ENCODE measurements at places on chromosomes 3 and 15.

GRCh38 chr3:127371846-127372245, 84.0 kb upstream of the PRR20G start:
- no peak for DNase-seq

GRCh38 chr3:181694805-181695660, 16.7 kb upstream of the SOX2 start:
- DNase-seq: no peak

DNA sequence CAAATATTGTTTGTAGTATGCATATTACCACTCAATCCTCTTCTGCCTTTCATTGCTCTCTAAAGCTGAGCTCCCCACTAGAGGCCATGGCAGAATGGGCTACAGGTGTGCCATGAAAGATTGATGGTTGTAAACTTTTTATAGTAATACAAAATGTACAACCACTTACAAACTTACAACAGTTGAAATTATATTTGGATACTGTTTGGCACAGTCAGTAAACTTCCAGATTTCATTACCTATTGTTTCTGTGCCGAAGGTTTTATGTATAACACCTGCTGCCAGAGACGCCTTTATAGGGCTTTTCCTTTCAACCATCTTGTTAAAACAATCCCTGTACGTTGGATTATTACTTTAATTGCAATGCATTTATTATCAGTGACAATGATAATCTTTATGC, 7.0 kb downstream of the ROPN1 start:
- DNase-seq: no peak

DNA sequence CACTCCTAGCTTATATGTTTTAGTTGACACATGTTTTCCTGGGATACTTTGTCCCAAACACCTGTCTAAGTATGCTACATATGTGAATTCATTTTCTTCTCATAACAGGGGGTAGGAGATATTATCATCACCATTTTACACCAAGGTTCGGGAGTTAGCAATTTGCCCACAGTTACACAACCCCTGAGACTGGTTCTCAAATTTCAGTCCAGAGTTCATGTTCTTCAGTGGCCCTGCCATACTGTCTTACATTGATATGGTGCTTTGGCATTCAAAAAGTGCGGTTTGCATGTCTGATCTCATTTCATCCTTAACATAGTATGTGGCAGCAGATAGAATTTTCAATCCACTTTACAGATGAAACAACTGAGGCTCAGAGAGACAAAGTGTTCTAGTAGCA, 38.4 kb downstream of the ROBO2 start:
- no peak for DNase-seq

- no peak for DNase-seq
Measured at GRCh38 chr3:28188686-28189085, 52.7 kb upstream of the CMC1 start.

- no peak for DNase-seq
Measured at GRCh38 chr3:130702985-130703384, 43.6 kb downstream of the PIK3R4 start.

- DNase-seq: no peak
Measured at GRCh38 chr15:94582368-94582767, 351.0 kb downstream of the MCTP2 start.

DNA sequence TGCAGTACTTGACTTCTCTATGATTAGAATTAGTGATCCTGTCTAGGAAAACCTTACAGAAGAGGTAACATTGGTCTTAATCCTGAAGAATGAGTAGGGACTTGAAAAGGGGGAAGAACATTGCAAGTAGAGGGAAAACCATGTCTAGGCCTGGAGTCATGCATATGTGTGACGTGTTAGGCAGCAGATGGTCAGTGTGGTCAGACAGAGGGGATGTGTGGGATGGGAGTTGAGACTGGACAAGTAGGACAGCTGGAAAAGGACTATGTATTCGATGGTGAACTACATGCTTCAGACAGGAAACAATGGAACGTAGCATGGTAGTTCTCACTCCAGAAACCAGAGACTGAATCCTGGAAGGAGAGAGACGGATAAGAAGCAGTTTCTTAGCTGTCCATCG, 235.6 kb upstream of the LRTM1 start:
- no peak for DNase-seq

- DNase-seq: no peak
Measured at GRCh38 chr3:126704494-126705214, 614 bp downstream of the CHCHD6 start.

DNA sequence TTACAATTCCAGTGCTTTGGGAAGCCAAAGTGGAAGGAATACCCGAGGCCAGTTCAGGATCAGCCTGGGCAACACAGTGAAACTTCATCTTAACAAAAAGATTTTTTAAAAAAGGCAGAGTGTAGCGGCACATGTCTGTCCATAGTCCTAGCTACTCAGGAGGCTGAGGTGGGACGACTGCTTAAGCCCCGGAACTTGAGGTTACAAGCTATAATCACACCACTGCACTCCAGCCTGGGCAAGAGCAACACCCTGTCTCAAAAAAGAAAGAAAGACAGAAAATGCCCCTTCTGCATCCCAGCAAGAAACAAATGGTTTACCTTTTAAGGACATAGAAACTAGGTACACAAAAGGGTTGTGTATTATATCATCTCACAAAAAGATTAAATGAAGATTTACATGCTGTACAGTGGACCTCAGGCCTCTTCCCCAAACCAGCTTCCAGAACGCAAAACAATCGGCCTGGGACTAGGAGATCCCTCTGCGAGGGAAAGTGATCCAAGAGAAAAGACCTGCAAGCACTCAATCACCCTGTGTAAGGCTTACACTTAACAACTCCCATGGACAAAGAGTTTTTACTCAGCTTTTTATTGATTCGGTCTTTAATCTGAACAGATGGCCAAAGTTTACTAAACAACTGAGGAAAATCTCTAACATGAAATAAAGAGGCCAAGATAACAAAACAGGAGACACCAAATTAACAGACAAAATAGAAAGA, 21.2 kb downstream of the TFDP2 start:
- DNase-seq: no peak

GRCh38 chr3:57689367-57690053, 3.4 kb downstream of the DENND6A start:
- no peak for DNase-seq

- no peak for DNase-seq
Measured at GRCh38 chr3:10249833-10250232, 1.6 kb downstream of the TATDN2 start.

GRCh38 chr3:189652042-189652441, 20.9 kb downstream of the TP63 start:
- no peak for DNase-seq

- DNase-seq: no peak
Measured at GRCh38 chr3:15982667-15983196, 185.0 kb upstream of the ANKRD28 start.

DNA sequence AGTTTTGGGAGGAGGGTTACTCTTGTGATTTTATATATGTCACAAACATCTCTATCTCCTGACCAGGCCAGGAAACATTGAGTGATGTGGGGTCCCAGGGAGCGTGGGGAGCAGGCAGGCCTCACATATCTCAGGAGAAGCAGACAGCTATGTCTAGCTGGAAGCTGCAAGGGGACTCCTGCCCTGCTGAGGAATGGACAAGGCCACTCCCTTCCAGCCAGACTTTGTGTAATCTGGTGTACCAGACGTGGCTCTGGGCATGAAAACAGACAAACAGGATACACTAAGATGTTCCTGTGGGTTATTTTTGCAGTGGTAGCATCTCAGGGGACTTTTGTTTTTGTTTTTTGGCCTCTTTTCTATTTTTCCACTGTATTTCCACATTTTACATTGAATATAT, 23.2 kb downstream of the CYP8B1 start:
- no peak for DNase-seq

DNA sequence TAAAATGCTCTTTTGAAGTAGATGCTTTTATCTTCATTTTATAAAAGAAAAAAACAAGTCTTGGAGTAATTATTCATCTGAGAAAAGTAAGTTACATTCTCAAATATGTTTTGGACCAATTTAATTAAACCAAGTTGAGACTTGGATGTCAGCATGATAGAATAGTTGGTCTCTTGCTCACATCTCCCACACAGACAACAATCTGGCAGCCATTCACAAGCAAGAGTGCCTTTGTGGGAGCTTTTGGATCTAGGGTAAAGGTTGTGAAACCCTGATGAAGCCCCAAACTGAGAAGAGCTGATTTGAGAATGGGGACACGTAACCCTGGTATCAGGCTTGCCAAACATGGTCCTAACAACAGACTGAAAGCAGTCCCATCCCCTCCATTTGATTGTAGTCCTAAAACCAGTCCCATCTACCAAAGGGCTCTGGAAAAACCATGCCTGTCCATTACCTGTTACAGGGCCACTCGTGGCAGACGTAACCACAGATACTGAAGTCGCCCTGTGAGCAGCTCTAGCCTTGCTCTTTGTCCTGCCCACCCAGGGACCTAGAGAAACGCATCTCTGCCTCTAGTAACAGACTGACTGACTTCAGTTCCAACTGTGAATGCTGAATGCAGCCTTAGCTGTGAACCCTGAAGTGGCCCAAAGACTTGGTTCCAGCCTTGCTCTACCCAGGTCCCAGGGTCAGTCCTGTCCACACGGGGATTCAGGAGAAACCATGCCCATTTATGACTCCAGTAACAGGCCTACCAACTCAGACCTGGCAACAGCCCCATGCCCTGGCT, 145.5 kb upstream of the SYNPR start:
- no peak for DNase-seq

- DNase-seq: no peak
Measured at GRCh38 chr3:122754929-122755328, 38.7 kb downstream of the HSPBAP1 start.

GRCh38 chr3:122104515-122105194, 49.5 kb downstream of the CD86 start:
- no peak for DNase-seq

- no peak for DNase-seq
Measured at GRCh38 chr15:41936155-41936554, 36.2 kb downstream of the EHD4 start.

DNA sequence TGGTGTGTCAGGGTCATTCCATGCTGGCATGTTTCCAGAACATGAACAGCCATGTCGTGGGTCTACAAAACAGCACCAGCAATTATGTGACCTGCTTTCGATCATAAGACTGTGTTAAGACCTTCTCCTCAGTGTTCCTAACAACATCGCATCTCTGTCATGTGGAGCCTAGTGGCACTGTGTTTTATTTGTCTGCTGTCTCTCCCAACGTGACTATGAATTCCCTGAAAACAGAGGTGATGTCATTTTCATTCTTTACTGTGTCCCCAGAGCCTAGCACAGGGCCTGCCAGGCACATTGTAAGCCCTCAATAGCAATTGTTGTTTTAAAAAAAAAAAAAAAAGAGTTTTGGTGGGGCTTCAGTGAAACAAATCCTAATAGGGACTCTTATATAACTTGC, 94.2 kb upstream of the IL12A start:
- DNase-seq: no peak

- DNase-seq: no peak
Measured at GRCh38 chr3:168267179-168267578, 171.5 kb upstream of the GOLIM4 start.

GRCh38 chr15:67584157-67584556, 41.7 kb downstream of the MAP2K5 start:
- no peak for DNase-seq

- no peak for DNase-seq
Measured at GRCh38 chr15:43211224-43211735, 9.5 kb downstream of the EPB42 start.

DNA sequence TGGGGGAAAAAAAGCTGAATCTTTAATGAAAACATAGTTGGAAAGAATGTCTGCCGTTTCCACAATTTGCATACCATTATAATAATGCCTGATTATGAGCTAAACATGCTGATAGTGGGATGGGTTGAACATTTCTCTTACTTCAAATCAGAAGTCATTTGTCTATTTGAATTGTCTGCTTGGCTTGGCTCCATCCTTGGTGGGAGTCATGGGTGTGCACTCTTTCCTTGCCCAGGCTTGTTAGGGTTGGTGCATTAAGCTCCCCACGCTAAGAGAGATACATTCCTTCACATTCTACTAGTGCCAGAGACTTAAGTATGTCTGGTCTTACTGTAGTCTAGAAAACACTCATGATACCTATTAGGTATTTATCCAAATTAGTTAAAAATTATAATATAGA, 121.4 kb upstream of the RARB start:
- DNase-seq: no peak

DNA sequence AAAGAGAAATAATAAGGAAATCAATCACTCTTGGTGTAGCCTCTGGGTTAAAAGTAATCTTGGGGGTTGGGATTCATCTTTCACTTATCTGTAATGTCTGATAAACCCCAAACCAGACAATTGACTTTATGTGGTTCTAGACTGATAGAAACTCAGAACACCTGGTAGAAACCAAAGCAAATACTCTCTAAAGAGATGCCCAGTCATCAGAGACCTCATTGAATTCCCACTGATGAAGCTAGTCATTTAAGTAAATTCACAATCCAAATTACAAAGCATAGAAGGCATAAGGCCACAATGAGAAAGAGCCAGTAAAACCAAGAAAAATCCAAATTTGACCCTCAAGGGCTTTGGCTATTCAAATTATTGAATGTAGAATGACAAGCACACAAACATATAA, 250.6 kb downstream of the MBNL1 start:
- DNase-seq: no peak

- DNase-seq: no peak
Measured at GRCh38 chr15:38624244-38625205, 59.9 kb upstream of the RASGRP1 start.

- DNase-seq: no peak
Measured at GRCh38 chr15:65423976-65424679, 1.4 kb upstream of the IGDCC4 start.

GRCh38 chr15:80501476-80501875, 97.3 kb downstream of the ARNT2 start:
- no peak for DNase-seq

All from glomerular endothelial cell (primary cell).